NCI-H187 treated with DMSO at 0.1 percent for 48 hours (cell line): ENCODE measurements at places on chromosomes 11 and 22.

DNA sequence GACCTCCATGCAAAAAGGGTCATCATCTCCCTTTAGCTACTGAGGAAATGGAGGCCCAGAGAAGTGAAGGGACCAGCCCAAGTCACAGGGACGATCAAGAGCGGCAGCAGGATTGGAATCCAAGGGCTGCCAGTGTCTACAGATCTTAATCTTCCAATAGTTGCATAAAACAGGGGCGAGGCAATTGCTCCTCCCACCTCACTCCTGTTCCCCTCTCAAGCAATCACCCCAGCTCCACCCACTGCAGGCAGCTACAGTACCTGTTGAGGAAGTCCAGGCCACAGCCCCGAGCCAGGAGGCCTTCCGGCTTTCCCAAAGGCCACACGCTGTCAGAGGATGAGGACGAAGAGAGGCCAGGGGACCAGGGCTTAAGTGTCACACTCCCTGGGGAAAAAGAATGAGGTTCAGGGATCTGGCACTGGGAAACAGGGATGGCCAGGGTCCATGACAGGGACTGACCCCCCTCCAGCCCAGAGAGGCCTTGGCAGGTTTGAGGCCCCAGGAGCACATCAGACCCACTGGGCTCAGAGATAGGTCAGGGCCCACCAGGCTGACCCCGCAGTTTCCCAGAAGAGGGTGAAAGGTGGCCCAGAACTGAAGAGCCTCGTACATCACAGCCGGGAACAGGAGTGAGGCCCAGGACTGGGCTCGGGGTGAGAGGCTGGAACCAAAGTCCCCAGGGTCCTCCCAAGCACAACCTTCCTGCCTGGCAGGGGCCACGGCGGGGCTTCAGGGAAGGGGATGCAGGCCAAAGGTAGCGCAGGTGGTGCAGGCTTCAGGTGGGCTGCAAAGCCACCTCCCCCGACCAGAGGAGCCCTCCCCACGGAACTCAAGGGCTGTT is 16.4 kb upstream of the MFNG start:
- DNase-seq: no peak

DNA sequence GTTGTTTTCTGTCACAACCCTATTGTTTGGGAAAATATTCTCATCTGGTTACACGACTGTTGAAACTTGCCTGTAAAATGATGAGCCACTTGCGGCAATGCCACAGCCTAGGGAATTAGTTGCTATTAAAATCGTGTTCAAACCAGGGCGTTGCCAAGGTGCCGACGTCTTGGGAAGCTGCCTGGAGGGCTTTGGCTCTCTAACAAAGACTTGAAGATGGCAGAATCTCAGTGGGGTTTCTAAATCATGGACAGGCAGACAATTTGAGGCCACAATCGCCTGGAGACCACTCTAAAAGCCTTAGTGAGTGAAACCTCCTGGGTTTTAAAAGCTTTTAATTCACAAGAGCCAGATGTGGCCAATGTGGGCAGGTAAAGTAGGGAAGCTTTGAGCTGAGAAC is 117.2 kb upstream of the BMAL1 start:
- peak; percentile 40 for DNase-seq

DNA sequence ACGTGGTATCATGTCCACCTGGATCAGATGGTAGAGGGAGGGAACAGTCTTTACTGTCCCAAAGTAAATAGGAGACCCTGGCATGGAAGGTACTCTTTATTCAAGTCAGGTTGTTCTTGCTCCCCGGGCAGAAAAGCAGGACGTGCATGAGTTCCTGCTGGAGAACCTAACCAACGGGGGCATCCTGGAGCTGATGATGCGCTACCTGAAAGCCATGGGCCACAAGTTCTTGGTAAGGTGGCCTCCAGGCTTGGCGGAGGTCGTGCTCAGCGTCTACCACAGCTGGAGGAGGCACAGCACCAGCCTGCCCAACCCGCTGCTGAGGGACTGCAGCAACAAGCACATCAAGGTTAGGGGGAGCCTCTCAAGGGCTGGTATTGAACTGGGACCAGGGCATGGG is 48.7 kb downstream of the CABIN1 start:
- no peak for DNase-seq

GRCh38 chr11:45513821-45514340 is 151.5 kb downstream of the CHST1 start:
- DNase-seq: no peak

- DNase-seq: no peak
Observed at GRCh38 chr11:64083398-64084080, 47.8 kb downstream of the FLRT1 start.

GRCh38 chr11:8766043-8766987 is 83.7 kb downstream of the RPL27A start:
- no peak for DNase-seq

DNA sequence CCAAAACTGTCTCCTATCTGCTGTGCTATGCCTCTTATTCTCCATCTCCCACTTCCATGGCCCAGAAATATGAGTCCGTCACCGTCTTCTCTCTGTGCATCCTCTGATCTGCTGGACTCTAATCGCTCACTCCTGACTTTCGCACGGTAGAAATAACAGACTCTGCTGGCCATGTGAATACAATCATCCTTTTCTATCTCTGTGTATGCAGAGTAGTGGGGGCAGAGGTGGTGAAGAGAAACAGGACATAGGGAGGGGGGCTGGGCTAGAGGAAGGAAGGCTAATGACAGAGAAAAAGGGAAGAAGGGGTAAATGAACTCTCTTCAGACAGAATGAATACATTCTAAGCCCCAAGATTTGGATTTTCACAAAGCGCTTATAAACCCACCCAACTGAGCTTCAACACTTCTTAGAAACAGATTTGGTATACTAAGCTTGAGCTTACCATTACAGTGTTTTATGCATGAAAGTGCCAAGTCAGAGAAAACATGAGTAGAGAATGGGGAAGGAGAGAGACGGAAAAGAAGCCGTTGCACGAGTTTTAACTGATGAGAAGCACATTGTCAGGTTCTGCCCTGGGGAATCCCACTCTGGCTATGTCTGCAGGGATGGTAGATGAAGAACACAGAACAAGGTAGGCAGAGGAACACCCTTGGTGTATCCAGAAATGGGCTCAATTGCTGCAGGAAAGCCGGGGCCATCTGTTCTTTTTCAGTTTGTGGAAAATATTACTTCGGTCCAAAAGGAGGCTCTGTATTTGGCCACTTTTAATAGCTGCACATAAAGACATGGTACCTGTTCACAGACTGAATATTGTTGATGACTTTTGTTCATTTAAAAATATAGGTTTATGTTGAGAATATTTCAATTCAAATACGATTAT is 324.7 kb downstream of the ETS1 start:
- DNase-seq: no peak

DNA sequence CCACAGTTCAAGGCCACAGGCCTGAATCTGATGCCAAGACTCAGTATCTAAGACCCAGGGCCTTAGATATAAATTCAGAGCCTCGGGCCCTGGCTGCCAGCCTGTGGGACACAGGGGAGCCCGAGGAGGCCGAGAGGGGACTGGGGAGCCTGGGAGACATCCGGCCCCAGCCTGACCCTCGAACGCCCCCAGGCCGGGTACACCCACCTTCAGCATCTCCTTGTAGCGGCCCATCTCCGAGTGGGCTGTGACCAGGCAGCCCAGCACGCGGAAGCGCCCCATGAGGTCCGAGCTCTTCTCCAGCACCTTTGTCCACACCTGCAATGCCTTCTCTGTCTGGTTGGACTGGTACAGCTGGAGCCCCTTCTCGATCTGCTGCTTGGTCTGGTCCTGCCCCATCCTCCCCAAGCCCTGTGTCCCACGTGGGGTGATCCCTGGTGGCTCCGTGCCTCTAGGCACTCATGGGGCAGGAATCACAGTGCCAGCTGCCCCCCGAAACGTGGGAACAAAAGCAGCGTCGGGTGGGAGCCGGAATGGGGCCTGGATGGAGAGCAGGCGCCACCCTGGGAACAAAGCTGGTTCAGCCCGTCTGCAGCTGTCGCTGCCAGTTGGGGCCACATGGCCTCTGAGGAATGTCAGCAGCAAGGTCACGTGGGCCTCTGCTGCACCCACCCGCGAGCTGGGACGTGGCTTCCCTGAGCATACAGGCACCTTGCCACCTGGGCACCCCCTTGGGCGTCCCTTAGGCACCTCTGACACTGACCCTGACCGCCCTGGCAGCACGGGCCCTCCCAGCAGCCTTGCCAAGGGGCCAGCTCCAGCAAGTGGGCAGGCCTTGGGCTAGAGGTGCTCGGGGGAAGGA is at the start of gene RAPSN:
TSS of gene RAPSN (minus strand) at position 571 of the 862 bp plus-strand sequence. CDS start at position 399, 172 bp downstream.
- DNase-seq: no peak
